WTC11 (cell line): ENCODE measurements at places on chromosomes 2 and 18. TPM values are rescaled to one million over a fixed set of nuclear protein-coding genes. Genes with fewer than 3 reads are reported as not detected.

GRCh38 chr2:67260343-67261277 is 136.5 kb upstream of the ETAA1 start:
- H3K4me1 ChIP-seq, result no peaks in the 10 kb centered on the region
- DNase-seq, result no peak
- H3K4me3 ChIP-seq, result no peak overlapping the region
- no peak overlapping the region for H3K27ac ChIP-seq
- no peaks in the 10 kb centered on the region for H3K27me3 ChIP-seq

DNA sequence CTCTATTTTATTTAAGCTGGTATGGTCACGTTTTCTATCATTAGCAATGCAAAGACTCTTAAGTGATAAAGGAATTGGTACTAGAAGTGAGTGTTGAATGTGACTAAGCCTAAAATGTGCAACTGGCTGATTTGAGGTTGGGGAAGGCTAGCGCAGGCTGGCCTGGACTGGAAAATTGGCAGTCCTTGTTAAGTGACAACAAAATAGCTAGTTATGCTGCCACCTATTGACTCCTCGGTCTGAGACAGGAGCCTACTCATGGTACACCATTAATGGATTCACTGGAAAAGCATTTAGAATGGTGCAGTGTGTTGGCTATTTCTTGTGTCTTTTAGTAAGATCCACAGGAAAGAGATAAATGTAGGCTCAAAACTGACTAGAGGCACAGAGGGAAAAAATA is 5.7 kb upstream of the WIPF1 start:
- no peaks in the 10 kb centered on the region for H3K27me3 ChIP-seq
- peaks cover 6% of the 10 kb centered on the region for H3K36me3 ChIP-seq
- no peaks in the 10 kb centered on the region for H3K4me1 ChIP-seq

DNA sequence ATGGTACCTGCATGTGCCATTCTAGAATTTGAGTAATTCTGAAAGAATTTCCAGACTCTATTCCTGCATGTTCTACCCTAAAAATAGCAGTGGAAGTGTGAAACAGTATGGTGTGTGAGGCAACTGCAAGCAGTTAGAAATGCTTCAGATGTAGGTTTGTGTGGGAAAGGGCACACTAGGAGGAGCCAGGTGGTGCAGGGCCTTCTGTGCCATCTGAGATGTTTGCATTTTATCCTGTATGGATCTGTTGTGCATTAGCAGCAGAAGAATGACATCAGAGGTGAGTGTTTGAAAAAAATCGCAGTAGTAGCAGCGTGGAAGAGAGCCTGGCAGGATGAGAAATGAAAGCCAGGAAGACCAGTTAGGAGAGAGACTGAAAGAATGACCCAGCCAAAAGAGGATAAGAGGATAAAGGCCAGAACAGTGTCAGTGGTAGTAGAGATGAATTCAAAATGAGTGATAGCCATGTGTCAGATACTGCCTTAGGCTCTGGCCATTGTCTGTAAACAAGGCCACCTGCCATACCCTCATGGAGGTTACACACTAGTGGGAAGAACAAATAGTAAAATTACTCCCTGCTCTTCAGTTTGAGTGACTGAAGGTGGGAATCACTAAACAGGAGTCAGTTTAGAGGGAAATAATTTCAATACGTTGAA is 142.2 kb downstream of the PKP4 start:
- no peaks in the 10 kb centered on the region for H3K27me3 ChIP-seq
- H3K36me3 ChIP-seq, result no peaks in the 10 kb centered on the region
- no peak overlapping the region for H3K4me3 ChIP-seq
- H3K27ac ChIP-seq, result peak overlapping the region; percentile 21; the same call in 1 of the 2 replicates

GRCh38 chr18:22844628-22845027 is 88.5 kb upstream of the RBBP8 start:
- H3K27ac ChIP-seq, result no peak overlapping the region
- no peaks in the 10 kb centered on the region for H3K36me3 ChIP-seq
- H3K4me3 ChIP-seq, result no peak overlapping the region
- H3K4me1 ChIP-seq, result peaks cover 28% of the 10 kb centered on the region

DNA sequence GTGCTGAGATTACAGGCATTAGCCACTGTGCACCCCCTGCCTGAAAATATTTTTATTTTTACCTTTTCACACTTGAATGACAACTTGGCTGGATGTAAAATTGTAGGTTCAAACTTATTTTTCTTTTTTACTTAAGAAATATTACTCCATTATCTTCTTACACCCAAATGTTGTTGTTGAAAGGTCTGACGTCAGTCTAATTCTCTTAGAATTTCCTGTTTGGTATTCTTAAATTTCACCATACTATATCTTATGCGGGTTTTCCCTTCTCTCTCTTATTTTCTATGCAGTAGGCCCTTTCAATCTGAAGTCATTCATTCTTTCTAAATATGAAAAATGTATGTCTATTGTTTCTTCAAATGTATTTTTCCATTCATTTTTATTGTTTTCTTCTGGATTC is 29.1 kb upstream of the RAB11FIP5 start:
- H3K36me3 ChIP-seq, result no peaks in the 10 kb centered on the region
- no peak for DNase-seq
- H3K4me1 ChIP-seq, result 0 out of 2 replicates have a peak, but pooled peaks cover 3% of the 10 kb centered on the region
- H3K4me3 ChIP-seq, result no peak overlapping the region
- H3K27me3 ChIP-seq, result peaks cover 10% of the 10 kb centered on the region
- H3K27ac ChIP-seq, result no peak overlapping the region

The AFF3 gene
- 1.1 to 1.2 TPM (median 1.2 TPM) in 3 replicates for total RNA-seq
